ENCODE measurements at places on chromosomes 2 and 18.

DNA sequence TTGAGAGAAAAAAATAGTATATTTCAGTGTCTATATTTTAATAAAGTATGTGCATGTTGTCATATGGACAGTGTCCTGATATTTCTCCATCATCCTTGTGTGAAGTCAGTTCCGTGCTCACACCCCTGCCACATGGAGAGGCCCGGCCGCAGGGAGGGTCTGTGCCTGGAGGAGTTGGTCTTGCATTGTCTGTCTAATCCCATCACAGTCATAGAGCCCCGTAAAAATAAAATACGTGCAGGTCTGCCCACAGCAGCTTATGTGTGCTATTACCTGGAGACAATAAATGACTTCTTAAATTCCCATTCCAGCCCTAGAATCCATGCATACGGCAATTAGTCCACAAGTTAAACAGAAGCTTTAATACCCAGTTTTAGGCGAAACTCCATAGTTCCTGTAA is 20.1 kb downstream of the MAPRE2 start:
- no peak for DNase-seq

DNA sequence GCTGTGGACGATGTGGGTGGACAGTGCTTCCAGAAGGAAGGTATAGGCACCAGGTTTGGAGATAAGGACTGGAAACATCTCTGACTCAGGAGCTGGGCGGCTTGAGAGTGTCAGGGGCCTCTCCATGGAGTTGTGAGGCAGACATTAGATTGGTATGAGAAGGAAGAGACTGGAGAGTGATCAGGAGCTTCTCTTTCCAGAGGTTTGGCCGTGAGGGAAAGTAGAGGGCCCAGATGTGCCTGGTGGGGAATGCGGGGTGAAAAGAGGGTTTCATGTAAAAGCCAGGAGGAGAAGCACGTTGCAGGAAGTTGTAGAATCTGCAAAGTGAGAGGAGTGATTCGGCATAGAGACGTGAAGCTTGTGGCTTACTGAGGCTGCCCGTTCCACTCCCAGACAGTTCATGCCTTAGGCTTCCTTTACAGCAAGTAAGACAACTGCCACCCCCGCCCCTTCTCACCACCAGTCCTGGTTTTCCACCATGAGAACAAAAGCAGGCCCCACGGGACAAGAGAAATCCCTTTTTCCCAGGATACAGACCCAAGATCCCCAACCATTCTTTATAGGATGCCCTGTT is 166.3 kb upstream of the HDAC4 start:
- DNase-seq = peak; percentile 23

- DNase-seq = no peak
Observed at GRCh38 chr2:141260911-141261310, 869.9 kb downstream of the LRP1B start.

DNA sequence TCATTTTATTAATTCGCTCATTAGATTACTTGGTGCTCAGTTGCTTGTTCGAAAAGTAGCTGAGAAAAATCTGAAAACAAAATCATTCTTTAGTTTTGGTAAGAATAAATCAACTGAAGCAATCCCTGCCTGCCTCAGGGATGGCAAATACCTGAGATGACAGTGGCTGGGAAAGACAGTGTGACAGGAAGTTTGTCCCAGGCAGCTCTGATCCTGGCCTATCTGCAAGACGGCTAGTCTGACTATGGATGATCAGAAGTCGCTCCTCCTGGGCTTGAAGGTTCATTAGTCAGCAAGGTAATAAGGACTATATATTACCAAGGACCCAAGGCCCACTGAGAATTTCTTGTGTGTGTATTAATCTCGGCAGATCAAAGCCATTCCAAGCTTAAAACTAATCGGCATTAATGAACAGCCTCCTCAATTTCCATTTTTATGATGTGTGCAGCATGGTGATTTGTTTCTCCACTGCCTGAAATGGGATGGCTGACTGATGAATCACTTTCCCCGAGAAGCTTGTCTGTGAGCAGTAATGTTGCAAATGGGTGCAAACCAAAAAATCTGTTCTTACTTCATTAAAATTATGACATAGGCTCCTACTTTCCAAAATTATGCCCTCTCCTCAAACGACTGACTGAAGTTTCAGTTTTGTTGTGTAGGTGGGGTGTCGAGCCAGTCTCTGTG is 199.9 kb downstream of the ACTR3 start:
- no peak for DNase-seq

DNA sequence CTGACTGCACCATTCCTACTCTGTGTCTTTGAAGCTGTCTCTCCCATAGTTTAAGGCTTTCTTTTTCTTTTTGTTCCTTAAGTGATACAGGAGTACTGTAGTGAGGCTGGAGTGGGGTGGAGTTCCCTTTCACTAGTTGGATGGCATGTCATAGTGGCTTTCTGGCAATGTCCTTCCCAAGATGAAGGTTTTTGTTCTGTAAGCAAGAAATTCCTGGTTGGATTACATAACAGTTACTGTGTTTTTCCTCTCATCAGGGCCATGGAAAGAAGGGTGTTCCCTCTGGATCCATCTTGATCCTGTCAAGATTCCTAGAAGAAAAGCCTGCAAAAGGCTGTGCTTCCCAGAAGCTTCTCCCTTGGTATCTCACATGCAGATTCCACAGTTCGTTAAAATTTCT is 84.2 kb downstream of the ACKR3 start:
- DNase-seq = no peak

GRCh38 chr2:241123816-241124536 is 21.9 kb upstream of the MTERF4 start:
- no peak for DNase-seq

- no peak for DNase-seq
Observed at GRCh38 chr2:86305195-86305914, 32.1 kb downstream of the REEP1 start.

DNA sequence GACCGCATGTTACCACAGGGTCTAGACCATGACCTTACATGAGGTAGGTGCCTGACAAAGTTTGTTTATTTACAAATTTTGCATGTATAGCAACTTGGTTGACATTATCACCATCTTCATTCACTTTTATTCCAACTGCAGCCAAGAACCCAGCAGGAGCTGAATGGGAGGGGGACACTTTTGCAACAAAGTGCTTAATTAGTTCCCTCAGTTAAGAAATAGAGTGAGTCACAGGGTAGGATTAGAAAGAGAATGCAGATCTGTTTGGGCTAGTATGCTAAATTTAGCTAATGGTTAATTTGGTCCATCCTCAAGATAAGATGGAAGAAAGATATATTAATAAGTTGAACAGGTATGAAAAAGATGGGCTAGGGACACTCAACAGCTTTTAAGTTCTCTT is 678.9 kb downstream of the ARHGAP15 start:
- DNase-seq = no peak

- no peak for DNase-seq
Observed at GRCh38 chr2:70303186-70303585, 1.3 kb upstream of the FAM136A start.

DNA sequence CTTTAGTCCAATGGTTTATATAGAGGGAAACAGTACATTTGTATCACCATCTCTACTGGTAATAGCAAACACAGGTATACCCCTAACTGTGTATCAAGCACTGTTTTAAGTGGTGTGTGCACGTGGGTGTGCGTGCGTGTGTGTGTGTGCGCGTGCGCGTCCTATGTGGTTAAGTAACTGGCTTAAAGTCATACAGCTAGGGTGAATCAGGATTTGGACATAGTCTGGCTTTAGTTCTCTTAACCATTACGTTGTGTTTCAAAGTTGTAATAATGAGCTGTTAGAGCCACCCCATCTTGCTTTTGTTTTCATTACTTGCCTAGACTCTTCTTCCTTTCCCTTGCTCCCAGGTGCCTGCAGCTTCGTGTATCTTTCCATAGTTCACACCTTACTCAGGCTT is 2.1 kb downstream of the HADHB start:
- DNase-seq = no peak

DNA sequence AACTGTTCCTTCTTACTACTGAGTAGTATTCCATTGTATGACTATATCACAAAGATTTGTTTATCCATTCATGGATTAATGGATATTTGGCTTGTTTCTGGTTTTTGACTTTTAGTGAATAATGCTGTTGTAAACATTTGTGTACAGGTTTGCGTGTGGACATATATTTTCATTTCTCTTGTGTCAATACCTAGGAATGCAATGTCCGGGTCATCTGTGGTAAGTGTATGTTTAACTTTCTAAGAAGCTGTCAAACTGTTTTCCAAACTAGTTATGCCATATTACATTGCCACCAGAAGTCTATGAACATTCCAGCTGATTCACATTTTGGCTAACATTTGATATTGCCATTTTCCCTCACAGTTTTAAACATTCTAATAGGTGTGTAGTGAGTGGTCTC is 29.1 kb upstream of the SLC16A14 start:
- DNase-seq = no peak

GRCh38 chr2:112032689-112033465 is 22.2 kb upstream of the TMEM87B start:
- DNase-seq = no peak

Data from dorsolateral prefrontal cortex (tissue), 122 donors.